Activated CD4-positive, alpha-beta T cell treated with anti-CD3 and anti-CD28 coated beads for 48 hours (primary cell): ENCODE measurements at places on chromosomes 16 and 17.

GRCh38 chr17:66976781-66977201 lies 12.3 kb downstream of the CACNG4 start:
- no peak for DNase-seq

DNA sequence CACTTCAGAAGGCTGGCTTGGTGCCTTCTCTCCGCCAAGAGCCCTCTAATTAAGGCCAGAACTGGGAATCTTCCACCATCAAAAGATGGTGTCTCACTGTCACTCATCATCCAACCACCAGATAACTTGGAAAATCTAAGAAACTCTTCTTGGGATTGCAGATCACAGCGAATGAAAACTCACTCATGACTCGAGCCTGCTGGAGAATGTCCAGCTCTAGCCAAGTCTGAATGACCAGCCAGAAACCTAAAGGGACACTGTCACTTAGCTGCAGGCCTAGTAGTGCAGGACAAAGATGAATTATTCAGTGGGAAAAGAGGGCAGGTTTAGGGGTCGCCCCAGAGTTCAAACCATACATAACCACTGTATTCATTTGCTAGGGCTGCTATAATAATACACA lies 107.8 kb downstream of the XYLT1 start:
- no peak for DNase-seq

DNA sequence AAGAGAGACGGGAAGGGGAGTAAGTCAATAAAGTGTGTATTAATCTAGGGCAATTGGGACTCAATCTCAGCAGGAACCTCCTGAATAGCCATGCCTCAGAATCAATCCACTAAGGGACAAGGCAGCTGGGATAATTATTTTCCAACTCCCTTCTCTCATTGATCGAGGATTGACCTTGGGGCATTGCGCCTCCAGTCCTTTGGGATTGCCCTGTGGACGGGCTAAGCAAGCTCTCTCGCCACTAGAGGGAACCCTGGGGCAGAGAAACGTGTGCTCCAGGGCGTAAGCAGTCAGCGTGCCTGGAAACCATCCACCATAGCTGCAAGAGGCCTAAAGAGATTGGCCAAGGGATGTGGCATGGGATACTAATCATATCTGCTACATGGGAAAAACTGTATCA lies 53.9 kb upstream of the ERCC4 start:
- peak; percentile 65 for DNase-seq

DNA sequence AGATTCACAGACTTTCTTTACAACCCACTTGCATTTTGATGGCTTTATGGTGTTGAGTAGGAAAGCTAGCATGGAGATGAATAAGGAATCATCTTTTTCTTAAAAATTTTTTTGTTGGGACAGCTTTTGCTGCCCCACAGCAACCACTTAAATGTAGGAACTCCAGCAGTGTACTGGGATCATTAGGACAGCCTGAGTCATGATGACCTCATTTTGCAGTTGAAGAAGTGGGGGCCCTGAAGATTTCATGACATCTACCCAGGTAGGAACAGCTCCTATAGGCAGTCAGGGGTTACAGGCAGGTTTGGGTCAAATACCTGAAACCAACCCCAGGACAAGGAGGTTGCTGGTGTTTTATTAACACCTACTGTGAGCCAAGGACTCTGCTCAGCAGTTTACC lies 2.1 kb downstream of the METTL22 start:
- no peak for DNase-seq

GRCh38 chr16:65386672-65387071 lies 264.8 kb upstream of the CDH11 start:
- no peak for DNase-seq

DNA sequence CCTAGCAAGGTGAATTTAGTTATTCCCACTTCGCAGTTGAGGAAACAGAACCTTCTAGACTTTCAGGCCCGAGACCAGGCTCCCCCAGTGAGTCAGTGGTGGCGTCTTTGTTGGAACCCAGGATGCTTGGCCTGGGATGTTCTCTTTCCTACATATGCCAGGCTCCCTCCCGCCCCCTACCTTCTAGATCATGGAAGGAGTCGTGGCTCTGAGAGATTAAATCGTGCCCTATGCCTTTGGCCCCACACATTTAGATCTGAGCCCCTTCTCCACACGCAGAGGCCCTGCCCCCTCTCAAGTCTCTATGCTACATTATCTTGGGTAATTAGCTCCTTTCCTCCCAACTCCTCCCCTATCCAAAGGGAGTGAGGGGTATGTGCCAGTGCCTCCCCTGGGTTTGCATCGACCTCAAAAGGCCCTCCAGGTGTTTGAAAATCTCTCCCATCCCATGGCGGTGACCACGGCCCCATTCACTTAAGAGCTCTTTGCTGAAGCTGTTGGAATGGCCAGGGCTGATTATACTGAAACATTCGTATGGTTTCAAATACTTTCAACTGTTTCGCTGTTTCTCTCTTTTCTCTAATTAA lies 3.0 kb downstream of the NGFR start:
- no peak for DNase-seq

GRCh38 chr16:54936201-54936978 lies 5.7 kb downstream of the IRX5 start:
- peak; percentile 22 for DNase-seq

DNA sequence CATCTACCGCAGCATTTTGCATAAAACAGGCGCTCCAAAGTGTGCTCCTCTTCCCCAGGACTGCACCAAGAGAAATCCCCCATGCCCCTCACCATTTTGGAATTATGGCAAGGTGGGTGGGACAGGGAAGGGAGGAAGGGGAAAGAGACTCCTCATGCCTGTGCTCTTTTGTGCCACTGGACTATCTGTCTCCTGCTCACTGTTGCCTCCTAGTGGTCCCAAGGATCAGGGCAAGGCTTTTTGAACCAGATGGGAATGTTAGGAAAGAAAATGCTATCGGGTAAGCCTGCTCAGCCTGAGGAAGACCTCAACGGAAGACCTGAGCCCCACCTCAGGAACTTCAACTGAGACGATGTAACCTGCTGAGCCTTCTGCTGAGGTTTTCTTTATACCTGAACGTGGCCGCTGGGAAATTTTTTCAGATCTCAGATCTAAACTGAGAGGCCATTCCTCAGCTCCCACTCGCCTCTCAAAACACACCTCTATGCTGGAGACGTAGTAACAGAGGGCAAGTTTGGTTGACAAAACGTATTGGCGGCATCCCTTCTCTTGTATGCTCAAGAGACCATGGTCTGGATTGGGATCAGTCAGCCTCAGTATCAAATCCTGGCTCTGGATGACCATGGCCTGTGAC lies 58.3 kb downstream of the SPACA3 start:
- DNase-seq: peak; percentile 60

GRCh38 chr17:58760248-58760647 lies 4.6 kb downstream of the PPM1E start:
- no peak for DNase-seq

DNA sequence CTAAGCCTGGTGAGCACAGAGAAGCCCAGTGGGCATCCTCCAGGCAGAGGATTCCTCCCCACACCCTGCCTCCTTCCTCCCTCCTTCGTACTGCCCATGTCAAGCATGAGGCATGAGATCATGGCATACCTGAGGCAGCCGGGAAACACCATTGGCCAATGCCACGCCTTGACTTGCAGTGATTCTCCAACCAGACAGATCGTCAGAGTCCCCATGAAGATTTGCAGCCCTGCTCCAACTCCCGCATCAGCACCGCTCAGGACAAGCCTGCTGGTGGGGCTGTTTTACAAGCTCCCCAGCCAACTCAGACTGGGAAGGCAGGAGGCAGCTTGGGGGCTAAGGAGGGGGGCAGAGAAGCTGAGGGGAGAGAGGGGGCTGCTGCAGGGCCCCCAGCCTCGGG lies 2.9 kb upstream of the KRT16 start:
- no peak for DNase-seq

GRCh38 chr16:56190048-56190676 lies 1.1 kb upstream of the GNAO1 start:
- DNase-seq: no peak

GRCh38 chr16:20364051-20364450 lies 11.5 kb upstream of the UMOD start:
- DNase-seq: no peak

- no peak for DNase-seq
These were observed 990 bp downstream of the DOK4 start for GRCh38 chr16:57485091-57485915.

- no peak for DNase-seq
These were observed 57.9 kb upstream of the PLCG2 start for GRCh38 chr16:81720973-81721906.

DNA sequence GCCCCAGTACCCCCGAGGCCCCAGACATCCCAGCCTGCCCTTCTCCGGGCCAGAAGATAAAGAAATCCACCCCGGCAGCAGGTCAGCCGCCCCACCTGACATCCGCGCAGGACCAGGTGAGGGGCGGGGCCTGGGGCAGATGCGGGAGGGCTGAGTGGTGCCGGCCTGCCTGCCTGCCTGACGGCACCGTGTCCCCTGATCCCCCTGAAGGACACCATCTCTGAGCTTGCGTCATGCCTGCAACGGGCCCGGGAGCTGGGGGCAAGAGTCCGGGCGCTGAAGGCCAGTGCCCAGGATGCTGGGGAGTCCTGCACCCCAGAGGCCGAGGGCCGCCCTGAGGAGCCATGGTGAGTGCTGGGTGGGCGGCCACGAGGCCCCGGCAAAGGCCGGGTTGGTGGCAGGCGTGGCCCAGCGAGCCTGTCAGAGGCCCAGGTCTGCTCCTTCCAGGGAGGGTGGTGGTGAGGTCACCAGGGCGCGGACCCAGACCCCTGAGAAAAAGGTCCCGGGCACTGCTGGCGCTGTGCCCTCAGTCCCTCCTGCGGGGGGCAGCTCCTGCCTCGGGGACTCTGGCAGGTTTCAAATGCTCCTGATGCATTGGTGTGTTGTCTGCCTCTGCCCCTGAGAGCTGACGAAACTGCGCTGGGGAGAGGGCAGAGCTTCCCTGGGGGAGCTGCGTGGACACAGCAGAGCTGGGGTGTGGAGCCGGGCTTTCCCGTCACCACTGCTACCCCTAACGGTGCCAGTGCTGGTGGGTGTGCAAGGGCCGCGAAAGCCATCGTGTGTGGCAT lies 1.2 kb downstream of the CDT1 start:
- peak; percentile 71 for DNase-seq

DNA sequence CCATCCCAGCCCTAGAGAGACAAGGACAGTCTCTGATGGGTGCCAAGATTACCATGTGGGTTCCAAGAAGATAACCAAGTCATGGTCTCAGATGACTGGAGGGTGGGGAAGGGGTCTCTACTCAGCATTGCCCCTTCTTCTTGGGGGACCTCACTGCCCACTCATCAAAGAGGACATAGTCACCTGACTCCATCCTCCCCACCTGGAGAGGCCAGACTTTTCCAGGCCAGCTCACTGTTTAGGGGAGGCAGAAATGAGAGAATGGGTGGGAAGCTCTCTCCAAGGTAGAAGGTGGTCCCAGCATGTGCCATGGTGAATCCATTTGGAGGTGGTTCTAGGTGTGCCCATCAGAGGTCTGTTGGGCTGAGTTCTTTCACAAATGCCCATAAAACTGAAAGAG lies 20.7 kb upstream of the IL21R start:
- no peak for DNase-seq

- DNase-seq: no peak
These were observed 40.5 kb upstream of the KCNJ2 start for GRCh38 chr17:70128727-70129238.

- DNase-seq: peak; percentile 26
These were observed 4.0 kb downstream of the RNF222 start for GRCh38 chr17:8393470-8394231.

GRCh38 chr16:21033704-21034103 lies 116.9 kb downstream of the DNAH3 start:
- DNase-seq: no peak

GRCh38 chr16:86046667-86047270 lies 147.8 kb downstream of the IRF8 start:
- no peak for DNase-seq

- no peak for DNase-seq
These were observed 10.7 kb downstream of the GUCY2D start for GRCh38 chr17:8012996-8013640.

- no peak for DNase-seq
These were observed 90.0 kb upstream of the GPRC5B start for GRCh38 chr16:19974607-19975006.

GRCh38 chr16:27677263-27677662 lies 127.3 kb downstream of the KATNIP start:
- DNase-seq: no peak

DNA sequence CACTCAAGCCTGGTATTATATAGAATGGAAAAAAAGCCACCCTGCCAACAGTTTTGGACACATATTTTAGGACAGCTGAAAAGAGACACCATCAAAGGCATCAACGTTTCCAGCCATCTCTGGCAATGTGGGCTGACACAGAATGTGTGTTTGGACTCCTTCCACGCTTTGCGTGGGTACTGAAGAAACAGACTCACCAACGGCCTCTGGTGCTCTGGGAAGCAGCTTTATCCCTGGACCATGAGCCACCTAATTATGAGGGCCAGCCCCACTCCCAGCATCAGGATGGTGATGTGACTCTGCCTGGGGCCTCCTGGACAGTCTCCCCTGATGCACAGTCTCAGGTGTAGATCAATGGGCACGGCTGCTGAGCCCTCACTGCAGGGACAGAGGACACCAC lies 27.9 kb downstream of the CCDC57 start:
- DNase-seq: no peak

DNA sequence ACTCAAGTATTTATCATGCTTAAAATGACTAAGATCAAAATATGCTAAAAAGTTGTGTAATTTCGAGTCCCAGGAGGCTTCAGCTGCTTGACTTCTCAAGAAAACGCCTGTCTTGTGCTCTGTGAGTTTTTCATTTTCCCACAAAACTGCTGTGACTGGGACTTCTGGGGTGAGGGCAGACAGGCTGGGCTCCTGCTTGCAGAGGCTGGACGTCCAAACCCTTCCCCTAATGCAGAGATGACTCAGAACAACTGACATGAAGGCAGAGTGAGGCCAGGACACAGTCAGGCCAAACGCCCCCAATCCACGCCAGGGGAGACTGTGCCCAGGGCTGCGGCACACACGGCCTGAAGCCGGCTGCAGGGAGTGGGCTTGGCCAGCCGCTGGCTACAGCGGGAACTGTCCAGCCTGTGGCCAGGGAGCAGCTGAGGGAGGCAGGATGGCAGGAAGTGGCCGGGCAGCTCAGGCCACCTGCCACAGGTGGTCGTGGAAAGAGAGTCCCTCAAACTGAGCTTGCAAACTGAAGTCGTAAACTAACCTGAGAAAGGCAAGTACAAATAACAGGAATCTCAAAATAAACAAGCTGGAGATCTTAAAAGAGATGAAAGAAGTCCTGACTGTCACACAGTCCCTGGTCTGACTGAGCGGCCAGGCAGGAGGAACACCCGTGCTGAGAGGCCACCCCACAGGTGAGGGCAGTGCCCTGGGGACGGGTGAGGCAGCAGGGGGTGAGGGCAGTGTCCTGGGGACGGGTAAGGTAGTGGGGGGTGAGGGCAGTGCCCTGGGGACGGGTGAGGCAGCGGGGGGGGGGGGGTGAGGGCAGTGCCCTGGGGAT lies 21.3 kb upstream of the HEXD start:
- DNase-seq: no peak
